ENCODE measurements at places on chromosomes 2 and 18.

- no peak for DNase-seq
Measured at GRCh38 chr18:63152096-63152495, 167.5 kb downstream of the BCL2 start.

DNA sequence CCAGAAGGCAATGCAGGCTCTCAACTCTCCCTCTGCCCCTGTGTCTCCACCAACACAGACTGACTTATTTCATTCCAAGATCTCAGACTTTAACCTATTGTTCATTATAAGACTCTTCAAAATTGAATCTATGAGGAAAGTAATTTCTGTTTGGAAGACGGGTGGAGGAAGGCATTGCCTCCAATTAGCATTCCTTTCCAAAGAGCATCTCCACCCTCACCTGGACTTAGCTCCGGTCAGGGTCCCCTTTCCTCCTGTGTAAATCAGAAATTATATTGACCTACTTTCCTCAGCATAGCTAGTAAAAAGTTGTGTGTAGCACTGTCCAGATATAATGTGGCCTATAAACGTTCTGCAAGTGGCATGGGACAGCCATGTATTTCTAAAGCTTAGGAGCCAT is 230.4 kb upstream of the ACVR2A start:
- DNase-seq: no peak

- DNase-seq: no peak
Measured at GRCh38 chr2:69743847-69744264, 1.9 kb downstream of the ANXA4 start.

GRCh38 chr2:47172922-47173695 is 18.0 kb upstream of the STPG4 start:
- no peak for DNase-seq

DNA sequence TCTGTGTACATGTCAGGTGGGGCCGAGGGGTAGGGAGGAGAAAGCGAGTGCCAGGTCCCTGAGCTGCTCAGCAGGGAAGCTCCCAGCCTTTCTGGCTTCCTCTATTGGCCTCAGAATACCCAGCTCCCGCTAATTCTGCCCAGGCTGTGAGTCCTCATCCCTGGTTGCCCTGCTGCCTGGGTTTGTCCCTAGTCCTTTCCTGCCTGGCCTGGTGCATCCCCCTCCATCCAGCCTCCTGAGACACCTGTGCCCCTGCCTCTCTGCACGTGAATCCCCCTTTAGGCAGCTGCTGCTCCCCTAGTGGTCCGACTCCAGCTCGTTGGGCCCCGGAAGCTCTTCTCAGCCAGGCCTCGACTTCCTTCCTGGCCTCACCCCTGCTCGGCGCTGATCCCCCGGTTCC is 54.6 kb downstream of the INHBB start:
- DNase-seq: no peak

GRCh38 chr2:133842446-133842845 is 274.2 kb upstream of the NCKAP5 start:
- no peak for DNase-seq

DNA sequence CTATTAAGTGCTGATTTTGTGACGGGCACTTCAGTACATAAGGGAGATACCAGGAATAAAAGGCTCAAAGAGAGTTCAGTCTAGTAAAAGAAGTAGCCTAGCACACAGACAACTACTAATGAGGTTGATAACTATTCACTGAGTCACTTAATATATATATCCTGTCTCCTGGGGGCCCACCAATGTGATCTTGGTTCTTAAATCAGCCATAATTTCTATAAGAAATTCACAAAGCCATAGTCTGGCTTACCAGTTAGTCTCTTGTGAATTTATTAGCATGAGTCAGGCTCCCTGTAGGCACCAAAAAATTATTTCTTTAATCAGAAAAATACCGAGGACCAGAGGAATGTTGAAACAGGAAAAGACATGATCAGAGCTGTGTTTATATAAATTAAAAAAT is 10.4 kb downstream of the KCNE4 start:
- no peak for DNase-seq

GRCh38 chr18:41315134-41315533 is 639.9 kb upstream of the PIK3C3 start:
- no peak for DNase-seq

DNA sequence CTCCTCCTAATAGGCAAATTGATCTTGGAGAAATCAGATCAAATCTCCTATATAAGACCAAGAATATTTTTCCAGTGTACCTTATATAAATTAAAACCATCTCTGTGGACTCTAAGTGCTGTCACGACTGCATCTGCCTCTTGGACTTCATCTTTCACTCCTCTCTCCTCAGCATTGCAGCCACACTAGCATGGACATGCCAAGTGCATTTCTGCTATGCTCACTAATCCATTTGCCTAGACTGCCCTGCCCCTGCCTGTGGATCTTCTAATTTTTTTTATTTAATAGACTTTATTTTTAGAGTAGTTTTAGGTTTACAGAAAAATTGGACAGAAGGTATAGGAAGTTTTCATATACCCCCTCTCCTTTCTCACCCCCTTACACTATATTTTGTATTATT is 146.7 kb upstream of the VWC2L start:
- DNase-seq: no peak

GRCh38 chr2:19156646-19157045 is 201.8 kb downstream of the OSR1 start:
- DNase-seq: no peak

DNA sequence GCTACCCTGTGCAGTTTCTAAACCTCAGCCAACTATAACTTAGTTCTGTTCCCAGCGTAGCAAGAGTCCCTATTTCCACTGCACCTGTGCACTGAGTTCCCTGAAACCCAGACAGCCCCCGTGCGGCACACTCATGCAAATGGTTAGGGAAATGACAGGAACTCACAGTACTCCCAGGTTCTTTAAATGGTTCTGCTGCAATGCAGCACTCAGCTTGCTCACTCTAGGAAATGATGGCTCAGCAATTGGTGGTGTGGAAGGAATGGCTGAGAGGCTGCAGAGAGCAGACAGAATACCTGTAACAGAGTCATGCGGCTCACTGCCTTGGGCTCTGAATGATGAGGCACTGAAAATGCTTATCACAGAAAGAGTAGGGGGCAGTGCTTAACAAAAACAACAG is 143.0 kb downstream of the RAD51AP2 start:
- no peak for DNase-seq

DNA sequence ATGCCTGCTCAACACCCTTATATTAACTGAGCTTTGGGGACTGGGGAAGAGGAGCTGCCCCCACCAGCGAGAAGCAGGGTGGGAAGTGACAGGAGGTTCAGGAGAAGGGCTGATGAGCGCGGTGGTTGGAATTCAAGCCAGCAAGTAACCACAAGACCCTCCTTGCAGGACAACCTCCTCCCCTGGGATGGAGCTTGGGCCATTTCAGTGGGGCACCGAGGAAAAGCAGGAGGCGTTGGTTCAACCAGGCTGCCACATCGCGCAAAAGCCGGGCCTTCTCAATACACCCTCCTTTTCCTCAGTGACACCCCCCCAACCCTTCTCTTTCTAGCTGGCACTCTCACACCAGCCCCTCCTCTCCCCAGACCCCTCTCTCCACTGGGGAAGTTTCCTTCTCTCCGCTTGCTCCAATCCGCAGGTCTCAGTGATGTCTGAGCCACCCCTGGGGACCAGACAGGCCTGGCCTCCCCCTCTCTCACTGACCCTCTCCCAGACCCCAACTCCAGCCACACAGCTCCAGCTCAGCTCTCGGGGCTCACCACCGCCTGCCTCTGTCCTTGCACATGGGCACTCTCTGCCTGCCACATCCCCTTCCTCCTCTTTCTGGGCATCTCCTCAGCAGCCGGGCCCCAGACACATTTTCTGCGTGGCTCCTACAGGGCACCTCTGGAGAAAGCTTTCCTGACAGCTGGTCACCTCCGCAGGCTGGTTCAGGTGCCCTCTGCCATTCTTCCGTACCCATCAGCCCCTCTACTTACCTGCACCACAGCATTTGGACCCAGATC is 44.5 kb downstream of the KCNF1 start:
- DNase-seq: no peak

DNA sequence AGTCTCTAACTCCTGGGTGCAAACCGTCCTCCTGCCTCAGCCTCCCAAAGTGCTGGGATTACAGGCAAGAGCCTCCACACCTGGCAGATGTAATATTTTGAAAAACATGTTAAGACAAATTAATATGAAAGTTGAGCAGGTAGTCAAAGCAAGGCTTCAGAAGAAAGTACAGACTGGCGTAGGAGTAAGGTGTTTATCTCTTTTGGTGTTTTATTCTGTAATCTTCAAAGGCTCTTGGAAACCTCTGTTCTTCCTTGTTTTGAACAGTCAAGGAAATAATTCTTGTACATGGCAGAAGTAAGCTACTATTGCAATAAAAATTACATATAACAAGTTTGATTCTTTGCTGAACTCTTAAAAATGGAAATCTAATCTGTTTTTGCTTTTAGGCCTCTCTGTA is 5.3 kb downstream of the RNF138 start:
- no peak for DNase-seq

Measured in activated T-helper 1 cell treated with anti-CD3 and anti-CD28 coated beads, Interleukin-2, amount 50 U/mL, for 16 hours (primary cell).